ENCODE measurements at places on chromosomes 3 and 15.

DNA sequence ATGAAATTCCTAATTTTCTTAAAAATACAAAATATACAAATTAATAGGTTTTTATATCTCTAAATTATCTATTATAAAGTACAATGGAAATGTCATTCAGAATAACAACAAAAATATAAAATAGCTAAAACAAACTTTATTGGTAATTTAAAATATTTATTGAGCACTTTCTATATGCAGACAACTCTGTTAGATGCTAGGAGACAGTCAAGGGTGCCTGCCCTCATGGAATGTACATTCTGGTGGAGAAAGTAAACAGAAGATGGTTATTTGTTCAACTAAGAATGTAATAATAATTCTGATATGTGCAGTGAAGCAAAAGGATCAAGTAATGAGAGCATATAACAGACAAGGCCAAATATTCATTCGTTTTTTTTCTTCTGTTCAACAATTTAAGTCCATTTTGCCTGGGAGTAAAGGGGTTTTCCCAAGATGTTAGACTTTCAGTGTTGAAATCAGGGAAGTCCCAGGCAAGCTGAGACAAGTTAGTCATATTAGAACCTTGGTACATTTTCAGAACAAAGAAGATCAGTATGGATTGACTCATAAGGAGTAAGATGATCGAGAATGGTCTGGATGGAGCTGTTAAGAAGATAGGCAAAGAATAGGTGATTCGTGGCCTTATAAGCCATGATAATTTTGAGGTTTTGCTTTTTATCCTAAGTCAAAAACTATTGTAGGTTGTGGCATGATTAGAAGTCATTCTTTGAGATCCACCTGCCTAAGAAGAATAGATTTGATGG is 150.2 kb upstream of the MLF1 start:
- DNase-seq = no peak

DNA sequence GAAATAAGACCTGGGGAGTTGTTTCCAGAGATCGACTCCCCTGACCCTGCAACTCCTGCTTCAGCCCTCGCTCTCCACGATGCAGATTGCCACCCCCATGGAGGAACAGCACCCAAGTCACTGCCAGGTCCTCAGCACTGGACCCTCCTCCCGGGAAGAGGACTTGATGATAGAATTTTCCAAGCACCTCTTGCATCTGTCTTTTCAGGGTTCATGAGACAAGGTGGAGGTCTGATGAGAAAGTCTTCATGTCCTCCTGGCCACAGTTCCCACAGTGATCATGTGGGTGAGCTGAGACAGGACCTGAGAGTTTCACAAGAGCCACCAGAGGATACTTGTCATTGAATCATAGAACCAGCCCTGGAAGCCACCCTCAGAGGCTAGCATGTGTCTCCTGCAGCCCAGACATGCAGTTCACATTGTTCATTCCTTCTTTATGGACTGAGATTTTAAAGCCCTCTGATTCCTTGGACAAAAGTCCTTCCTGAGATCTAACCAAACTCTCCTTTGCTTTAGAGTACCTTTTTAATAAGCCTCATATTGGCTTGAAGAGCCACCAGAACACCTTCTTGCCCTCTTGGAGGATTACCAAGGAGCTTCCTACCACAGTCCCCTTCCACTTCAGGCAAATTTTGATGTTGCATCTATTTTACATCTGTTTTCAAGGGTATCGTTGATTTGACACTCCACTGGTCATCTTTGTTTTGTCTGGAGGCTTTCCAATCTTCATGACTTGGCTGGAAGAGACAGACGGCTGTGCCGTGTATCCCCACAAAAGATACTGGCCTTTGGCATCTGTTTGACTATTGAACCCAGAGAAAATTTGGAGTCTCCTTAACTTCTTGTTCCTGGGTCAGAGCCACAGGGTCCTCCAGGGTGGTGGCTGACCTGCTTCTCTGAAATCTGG is 224.8 kb upstream of the BHLHE40 start:
- no peak for DNase-seq

DNA sequence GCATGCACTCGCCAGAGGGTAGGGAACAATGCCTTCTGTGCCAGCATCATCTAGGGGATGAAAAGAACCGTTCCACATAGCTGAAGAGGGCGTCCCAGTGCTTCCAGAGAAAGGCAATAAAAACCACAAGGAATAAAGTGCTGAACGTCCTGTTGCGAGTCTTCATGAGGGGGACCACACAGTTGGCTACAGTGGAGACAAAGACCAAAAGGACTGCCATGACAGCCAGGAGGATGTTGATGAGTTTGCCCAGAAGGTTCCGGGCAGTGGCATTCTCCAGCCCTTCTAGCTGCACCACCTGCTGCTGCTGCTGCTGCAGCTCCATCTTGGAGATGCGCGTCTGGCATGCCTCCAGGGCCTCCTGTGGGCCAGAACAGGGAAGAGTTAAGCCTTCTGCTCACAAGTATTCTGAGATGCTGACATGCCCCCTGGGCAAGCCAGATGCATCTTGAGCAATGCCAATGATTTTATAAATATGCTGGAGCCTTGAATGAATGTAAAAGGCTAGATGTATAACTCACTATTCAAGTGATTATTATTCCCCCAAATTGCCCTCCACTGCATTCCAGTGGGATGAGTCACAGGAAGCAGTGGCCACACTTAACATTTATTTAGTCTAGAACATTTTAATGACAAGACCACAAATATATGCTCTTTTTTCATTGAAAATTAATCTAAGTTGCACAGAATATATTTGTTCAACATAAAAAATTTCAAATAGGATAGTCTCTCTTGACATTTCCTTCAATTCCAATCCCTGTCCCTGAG is 45.1 kb upstream of the PLXND1 start:
- DNase-seq = no peak

GRCh38 chr3:60669636-60670035 is 581.6 kb downstream of the FHIT start:
- DNase-seq = no peak

DNA sequence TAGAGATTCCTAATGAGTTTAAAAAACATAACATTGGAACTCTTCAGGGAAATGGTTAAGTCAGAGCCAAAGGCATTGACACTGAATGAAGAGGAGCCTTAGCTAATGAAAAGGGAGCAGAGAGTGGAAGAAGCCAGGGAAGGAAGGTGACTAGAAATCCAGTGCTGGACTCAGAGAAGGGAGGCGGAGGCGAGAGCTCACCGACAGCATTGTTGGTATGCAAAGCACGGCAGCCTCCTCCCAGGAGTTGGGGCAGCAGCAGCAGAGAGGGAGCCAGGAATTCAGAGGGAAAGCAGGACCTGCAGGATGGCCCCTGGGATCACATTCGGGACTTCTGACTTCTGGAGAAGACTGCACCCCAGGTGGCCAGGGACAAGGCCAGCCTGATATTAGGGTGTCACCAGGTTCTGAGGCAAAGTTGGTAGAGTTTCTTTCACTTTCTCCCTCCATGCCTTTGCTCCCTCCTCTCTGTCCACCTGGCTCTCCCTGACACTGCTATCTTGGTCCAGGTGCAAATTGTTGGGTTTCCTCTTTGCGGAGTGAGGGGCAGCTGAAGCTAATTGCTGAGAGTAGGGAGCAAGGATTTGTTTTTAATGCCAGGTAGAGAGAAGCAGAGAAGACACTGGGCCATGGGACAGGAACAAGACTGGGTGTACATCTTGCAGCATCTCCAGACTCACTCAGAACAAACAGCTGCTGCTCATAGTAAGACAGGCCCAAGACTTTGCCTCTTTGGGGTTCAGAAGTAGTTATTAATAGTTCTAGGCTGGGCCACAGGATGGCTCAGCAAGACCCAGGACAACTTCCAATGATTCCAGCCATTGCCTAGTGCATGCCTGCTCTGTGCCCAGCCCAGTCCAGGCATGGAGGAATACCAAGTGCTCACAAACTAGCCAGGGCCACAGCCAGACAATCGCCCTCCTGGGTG is 157.9 kb downstream of the TLE3 start:
- DNase-seq = no peak

DNA sequence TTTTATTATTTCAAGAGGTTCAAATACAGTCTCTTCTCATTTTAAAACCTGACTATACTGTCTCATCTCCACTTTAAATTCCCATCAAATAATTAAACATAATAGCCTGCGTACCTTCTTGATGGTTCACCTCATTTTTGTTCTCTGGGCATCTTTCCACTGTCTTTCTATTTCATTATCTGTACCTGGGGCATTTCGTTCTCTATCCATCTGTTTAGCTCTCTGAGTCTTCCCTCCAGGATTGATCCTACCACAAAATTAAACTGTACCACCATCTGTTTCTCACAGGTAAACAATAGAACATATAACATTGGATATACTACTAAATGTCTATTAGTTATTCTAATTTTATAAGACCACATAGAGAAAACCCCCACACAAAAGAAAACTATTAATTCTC is 1331.4 kb downstream of the NSUN3 start:
- DNase-seq = no peak

- no peak for DNase-seq
These were observed 37.0 kb upstream of the PIK3R4 start for GRCh38 chr3:130783629-130784028.

GRCh38 chr15:88622605-88622975 is 1.4 kb downstream of the AEN start:
- DNase-seq = no peak

DNA sequence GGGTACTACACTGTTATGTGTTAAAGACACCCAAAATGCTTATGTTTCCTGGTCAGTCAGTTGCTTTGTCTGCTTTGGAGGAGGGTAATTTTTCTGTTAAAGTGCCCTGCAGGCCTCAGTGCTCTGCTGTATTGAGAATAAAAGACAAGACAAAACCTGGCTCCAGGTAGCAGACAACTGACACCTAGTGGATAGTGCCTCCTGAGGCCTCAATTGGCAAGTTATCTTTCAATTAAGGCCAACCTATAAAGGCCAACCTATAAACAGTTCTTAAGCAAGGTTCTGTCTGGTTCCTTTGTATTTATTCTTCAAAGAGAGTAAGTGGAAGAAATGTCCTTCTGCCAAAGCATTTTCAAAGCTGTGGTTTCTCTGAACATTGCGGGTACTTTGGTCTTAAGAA is 773.8 kb downstream of the MECOM start:
- no peak for DNase-seq

- no peak for DNase-seq
These were observed 24.3 kb upstream of the MGLL start for GRCh38 chr3:127846576-127846975.

DNA sequence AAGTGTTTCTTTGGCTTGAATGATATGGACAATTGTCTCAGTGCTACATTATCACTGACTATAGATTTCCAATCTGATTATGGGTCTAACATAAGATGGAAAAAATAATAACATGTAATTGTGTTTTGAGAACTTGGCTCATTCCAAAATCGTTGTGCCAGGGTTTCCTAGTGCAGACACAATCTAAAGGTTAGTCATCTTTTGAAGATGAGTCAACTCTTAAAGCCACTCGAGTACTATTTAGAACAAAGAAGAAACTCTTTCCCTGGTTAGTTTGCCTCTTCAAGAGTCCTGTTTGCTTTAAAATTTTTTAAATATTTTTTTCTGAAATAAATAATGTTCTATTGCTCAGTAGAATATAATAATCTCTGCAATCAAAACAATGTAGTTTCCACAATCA is 301.0 kb downstream of the CADM2 start:
- no peak for DNase-seq

DNA sequence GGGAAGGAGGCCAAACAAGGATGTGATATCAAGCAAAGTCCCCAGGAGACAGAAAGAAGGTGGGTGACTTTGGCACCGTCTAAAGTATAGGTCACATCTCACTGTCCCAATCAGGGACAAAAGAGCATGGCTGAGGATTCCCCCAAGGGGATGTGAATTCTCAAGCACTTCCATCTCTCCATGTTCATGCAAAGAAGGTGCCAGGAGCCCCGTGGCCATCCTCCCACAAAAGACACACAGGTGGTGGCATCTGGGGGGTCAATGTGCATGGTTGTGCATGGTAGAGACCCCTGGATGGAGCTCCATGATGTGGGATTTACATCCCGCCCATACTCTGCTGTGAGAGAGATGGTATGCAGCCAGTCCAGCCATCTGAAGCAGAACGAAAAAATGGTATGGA is 145.7 kb upstream of the CTDSPL start:
- DNase-seq = no peak

GRCh38 chr3:172171396-172172075 is 132.2 kb downstream of the FNDC3B start:
- DNase-seq = no peak

- DNase-seq = no peak
These were observed 59.7 kb upstream of the BDH1 start for GRCh38 chr3:197615430-197615829.

DNA sequence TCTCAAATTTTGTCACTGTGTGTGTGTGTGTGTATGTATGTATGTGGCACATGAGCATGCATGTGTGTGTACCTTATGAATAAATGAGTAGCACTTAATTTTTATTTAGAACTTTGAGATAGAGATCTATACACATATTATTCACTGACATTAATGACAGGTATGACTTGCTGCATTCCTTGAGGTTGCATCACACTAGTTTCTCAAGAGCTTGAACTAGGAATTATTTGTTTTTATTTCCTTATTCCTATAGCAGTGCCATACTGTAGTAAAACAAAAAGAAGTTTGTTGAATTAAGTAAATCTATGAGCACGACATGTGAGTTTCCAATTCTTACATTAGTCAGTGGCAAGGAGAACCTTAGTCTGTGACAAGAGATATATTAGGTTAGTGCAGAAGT is 943.9 kb downstream of the ROBO1 start:
- no peak for DNase-seq

DNA sequence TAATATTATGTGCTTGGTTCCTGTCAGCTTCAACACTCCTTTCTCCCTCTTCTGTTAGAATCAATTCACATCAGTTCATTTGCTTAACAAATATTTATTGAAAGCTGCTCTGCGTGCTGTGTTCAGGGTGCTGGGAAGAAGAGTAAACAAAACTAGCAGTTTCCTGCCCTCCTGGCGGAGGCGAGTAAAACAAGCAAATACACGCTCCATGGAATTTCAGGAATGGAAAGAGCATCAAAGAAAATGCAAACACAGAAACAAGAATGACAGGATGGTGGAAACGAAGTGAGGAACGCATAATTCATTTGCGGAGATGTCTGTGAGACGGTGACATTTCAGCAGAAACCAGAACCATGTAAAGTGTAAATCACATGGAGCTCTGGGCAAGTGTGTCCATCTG is 49.4 kb upstream of the SPTSSB start:
- DNase-seq = no peak

DNA sequence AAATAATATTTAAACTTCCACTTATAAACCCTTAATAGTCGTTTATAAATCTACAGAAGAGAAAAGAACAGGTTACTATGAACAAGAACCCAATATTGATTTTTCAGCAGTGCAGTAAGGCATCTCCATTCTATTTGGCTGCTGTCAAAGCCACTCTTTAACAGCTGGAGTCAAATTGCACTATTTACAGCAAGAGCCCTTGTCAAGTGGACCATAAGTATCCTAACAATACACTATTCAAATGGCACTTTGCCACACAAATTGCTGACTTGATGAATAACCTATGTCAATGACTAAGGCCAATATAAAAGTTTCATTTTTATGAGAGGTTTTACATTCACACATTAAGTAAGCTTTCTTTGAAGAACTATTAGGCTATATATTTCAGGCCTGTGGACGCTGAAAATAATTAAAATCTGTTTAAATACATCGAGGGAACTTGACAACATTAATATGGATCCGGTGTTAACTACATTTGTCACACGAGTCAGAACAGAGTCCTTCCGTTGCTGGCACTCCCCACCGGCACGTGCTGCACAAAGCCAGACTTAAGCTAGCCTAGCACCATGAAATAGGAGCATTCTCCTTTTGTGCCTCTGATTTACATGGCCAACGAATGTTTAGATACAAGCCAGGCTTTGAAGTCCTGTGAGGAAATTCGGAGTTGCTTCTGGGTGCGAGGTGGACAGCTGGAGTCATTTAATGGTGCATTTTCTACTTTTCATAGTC is 100.5 kb downstream of the WDR72 start:
- no peak for DNase-seq

- DNase-seq = no peak
These were observed 5.0 kb downstream of the EAF2 start for GRCh38 chr3:121839962-121840361.
